ENCODE measurements at places on chromosomes 11 and 22. TPM values are rescaled to one million over a fixed set of nuclear protein-coding genes. Genes with fewer than 3 reads are reported as not detected.

GRCh38 chr22:17876306-17876831, 102.1 kb upstream of the BID start:
- peak; percentile 6 for DNase-seq

SCGB1C1 gene
- total RNA-seq = not detected

DNA sequence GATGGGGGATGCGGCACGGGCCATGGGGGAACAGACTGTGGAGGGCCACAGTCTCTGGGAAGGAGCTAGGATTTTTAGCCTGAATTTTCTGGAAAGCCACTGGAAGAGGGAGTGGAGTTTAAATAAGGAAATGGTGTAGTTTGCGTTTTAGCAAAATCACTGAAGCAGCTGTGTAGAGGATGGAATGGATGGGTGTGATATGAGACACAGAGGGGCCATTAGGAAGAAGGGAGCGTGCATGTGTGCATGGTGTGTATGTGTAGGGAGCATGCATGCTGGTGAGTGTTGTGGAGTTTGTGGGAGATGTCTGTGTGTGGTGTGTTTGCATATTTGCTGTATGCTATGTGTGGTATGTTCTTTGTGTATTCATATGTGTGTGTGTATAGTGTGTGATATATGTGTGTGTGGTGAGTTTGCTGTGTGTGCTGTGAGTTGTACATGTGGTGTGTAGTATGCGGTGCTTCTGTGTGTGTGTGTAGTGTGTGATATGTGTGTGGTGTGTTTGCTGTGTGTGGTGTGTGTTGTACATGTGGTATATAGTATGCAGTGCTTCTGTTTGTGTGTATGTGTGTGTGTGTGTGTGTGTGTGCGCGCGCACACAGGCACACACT, 67.6 kb downstream of the FBXO7 start:
- no peak for DNase-seq

DNA sequence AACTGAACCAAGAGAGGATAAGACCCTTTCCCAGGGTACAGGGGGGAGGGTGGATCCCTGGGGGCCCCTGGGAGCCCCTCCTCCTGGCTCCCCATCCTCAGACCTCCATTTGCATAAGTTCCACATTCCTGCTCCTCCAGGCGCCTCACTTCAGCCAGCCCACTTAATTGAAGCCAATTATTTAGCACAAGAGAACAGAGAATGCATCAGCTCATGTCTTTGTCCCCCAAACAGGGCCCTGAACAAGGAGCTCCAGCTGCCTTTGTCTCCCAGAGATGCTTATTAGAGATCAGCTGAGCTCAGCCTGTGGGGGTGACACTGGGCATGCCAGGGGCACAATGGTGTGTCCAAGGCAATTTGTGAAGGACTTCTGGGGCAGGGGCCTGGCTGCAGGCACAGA, 89.9 kb upstream of the PRDM11 start:
- DNase-seq = no peak

APOBEC3A gene
- not detected for total RNA-seq

GRCh38 chr11:75480185-75481175, 45.3 kb downstream of the GDPD5 start:
- no peak for DNase-seq

DNA sequence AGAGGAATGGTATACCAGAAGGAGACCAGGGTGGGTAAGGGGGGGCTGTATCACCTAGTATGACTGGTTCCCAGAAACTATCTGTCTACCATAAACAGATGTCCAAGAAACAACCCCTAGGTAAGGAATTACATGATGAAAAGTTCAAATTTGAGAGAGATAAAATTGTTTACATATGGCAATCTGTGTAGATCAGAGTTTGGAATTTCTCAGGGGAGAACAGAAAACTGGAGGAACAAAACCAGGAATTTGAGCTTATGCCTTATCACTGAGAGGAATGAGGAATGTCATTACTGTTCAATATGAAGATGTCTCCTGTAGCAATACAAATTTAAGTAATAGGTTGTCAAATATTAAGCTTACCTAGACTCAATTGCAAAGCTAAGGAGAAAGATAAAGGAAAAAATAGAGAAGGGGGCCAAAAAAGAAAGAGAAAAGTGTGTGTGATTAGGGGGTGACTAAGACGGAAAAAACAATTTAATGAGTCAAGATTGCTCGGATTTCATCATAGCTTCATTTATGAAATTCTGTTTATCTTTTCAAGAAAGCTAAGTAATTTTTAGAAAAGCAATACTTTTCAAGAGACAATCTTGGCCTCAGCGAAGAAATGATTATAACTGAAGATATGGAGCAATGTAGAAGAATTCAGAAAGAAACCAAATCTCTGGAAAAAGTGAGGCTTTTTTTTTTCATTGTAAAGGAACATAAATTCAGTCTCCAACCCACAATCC, 117.8 kb downstream of the APOL5 start:
- no peak for DNase-seq

TYR gene
- total RNA-seq = not detected

UBQLNL gene
- 0.34 TPM for total RNA-seq

GGTLC3 gene
- total RNA-seq = not detected

DNA sequence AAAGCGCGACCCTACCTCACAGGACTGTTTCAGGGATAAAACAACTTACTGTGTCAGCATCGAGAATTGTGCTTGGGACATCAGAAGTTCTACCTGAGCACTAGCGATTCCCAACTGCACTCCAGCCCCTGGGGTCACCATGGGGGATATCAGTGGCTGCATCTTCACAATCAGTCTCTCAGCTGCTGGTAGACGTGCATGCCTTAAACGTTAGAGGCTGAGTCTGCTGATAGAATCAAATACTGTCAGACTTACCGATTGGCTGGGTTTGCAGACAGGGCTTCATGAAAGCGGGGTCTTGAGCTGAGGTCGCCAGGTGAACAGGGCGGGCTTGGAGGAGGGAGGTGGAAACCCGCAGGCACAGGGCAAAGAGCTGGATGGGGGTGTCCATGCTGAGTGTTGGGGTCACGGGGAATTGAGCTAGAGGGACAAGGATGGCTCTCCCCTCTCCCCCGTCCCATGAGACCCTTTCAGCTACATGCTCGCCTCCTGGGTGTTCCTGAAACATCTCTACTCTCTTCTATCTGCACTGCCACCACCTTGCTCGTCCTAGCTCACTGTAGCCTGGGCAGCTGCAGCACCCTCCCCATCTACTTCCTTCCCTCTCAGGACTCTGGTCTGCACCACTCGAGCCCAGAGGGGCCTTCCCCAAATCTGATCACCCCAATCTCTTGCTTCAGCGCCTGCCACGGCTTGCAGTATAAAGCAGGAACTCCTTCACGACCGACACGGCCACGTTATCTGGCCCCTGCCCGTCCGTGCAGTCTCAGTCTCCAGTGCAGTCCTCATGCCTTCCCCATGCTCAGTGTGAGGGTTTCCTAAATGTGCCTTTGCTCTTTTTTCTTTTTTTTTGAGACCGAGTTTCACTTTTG, 43.5 kb downstream of the ST14 start:
- no peak for DNase-seq

TRIM51 gene
- not detected for total RNA-seq

DNA sequence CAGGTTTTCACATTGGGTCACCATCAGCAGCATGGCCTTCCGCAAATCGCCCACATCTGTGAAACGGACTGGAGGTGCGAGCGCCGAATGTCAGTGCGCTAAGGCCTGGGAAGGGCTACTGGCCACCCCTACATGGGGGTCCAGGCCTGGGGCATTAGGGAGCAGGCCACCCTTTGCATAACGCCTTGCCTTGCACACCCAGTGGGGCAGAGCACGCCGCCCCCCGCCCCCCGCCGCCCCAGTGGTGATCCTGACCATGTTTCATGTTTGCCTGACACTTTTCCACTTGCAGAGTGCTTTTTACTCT, 2.6 kb downstream of the GRK2 start:
- no peak for DNase-seq

GSTT2B gene
- total RNA-seq = 10.1 TPM

DNA sequence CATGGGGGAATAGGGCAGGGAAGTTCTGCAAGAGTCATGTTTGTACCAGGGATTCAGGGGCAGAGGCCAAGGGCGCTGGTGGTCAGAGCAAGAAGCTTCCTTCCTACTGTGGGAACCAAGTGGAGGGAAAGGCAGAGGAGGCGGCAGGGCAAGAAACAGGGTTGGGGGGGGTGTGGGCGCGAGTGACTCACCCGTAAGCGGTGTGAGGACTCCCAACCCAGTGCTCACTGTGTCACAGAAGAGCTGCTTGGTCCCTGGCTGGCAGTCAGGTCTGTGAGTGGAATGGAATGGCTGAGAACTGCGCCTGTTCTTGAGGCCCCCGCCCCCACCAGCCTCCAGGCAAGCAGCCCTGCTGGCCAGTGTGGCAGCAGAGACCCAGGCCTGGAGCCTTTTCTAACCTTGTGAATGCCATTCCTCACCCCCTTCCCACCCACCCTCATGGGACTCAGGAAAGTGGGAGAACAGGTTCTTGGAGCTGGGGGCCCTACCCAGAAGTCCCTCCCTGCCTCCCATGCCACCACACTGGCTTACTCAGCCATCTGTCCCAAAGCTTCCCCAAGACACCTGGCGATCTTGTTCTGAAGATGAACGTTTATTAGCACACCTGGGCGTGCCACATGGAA, 4.7 kb downstream of the LRRC10B start:
- DNase-seq = no peak

GRCh38 chr22:36839356-36840073, 21.3 kb upstream of the NCF4 start:
- DNase-seq = peak; percentile 63

CASP5 gene
- total RNA-seq = not detected

- DNase-seq = no peak
These were observed 38.0 kb upstream of the GALNT18 start for GRCh38 chr11:11659567-11660362.

CNGA4 gene
- total RNA-seq = not detected

- peak; percentile 24 for DNase-seq
These were observed 383 bp upstream of the TMEM223 start for GRCh38 chr11:62792202-62792575.

VSIG10L2 gene
- total RNA-seq = not detected

TMEM45B gene
- total RNA-seq = not detected

PATE2 gene
- total RNA-seq = not detected

DNA sequence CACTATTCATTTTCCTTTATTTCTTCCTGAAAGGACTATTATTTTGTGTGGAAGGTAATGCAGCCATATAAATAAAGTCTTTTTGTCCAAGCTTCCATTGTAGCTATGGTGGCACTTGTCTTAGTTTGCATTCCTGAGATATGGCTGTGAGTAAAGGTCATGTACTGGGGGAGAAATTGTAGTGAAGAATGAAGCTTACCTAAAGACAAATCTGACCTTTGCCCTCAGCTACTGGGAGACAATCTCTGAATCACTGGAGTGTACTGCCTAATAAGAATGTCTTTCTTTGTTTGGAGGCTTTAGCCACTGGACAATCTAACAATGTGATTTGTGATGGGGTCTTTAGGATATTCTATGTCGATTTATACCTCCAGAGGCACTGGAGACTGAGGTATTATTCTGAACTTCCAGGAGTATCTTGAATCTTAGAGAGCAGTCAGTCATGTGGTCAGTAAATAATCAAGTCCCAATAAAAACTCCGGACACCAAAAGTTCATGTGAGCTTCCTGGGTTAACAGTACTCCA, 39.7 kb upstream of the OR5AK2 start:
- no peak for DNase-seq

- DNase-seq = peak; percentile 33
These were observed 12.2 kb upstream of the RPS3 start for GRCh38 chr11:75386942-75387630.

OR51I1 gene
- not detected for total RNA-seq

GRCh38 chr11:7046474-7047175, 26.3 kb downstream of the NLRP14 start:
- DNase-seq = peak; percentile 61

OR52H1 gene
- not detected for total RNA-seq

TPBGL gene
- not detected for total RNA-seq

DNA sequence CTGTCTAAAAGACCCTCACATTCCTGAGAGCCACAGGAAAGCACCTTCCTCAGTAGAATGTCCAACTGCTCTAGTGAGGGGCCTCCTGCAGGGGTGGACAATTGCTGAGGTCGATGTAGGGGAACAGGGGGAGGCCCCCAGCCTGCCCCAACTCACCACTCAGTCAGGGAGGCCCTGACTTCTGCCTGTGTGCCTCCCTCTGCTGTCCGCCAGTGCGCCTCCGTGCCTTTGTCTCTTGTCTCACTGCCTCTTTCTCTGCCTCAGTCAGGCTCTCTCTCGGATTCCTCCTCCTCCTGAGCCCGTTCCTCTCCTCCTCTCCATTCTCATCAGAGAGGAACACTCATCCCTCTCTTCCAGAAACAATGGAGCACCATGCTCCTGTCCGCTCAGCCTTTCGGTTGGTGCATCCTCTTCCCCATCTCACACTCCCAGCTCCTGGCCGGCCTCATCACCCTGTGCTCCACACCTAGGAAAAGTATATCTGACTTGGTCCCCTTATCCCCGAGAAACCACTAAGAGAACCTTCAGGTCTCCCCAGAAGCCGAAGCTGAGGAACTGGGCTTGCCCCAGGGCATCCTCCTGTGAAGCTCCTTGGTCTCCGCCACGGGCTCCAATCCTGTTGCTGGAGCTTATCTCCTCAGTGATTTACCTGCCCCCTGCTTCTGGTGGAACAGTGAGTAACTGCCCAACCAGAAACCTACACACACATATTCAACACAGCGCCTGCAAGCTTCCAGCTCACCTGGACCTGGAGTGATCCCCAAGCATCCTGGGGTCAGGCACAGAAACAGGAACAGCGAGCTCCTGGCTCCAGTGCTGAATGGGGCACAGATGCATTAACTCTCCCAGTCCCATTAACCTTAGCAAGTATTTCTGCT, 2.3 kb downstream of the B3GAT1 start:
- DNase-seq = no peak

- DNase-seq = no peak
These were observed 766.4 kb upstream of the LUZP2 start for GRCh38 chr11:23730307-23730998.

- DNase-seq = peak; percentile 99
These were observed 75.8 kb downstream of the CD44 start for GRCh38 chr11:35214792-35215193.

GRCh38 chr11:45384711-45385241, 98.6 kb upstream of the SYT13 start:
- DNase-seq = no peak

OR51B2 gene
- total RNA-seq = not detected

ALG12 gene
- total RNA-seq = 26.2 TPM

All from M059J (cell line).